ENCODE measurements at places on chromosomes 12 and 14. TPM values are rescaled to one million over a fixed set of nuclear protein-coding genes. Genes with fewer than 3 reads are reported as not detected.

GRCh38 chr14:55233591-55233990, 37.6 kb upstream of the FBXO34 start:
- no peak overlapping the region for H3K4me3 ChIP-seq
- no peaks in the 10 kb centered on the region for H3K27me3 ChIP-seq
- no peak for DNase-seq

DNA sequence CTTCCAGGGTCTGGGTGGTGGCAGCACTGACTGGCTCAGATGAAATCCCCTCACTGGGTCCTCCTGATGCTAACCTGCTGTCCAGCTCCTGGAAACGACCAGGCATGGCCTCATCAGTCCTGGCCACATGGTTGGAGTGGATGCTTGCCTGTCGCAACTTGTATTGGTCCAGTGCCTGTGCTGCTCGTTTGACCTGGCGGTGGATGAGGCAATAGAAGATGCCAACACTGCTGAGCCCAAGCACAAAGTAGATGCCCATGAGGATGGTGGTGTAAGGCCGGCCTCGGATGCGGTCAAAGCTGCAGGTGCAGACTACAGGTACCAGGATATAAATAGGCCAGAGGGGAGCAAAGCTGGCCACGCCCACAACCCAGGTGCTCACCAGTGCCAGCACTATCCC, 1.2 kb downstream of the GPR84 start:
- no peaks in the 10 kb centered on the region for H3K36me3 ChIP-seq
- peaks cover 31% of the 10 kb centered on the region for H3K4me1 ChIP-seq
- DNase-seq = no peak
- no peak overlapping the region for H3K4me3 ChIP-seq
- H3K27ac ChIP-seq = no peak overlapping the region
- H3K27me3 ChIP-seq = no peaks in the 10 kb centered on the region

Gene BHLHE41
- polyA plus RNA-seq = 61.6 TPM

- no peaks in the 10 kb centered on the region for H3K27me3 ChIP-seq
- no peaks in the 10 kb centered on the region for H3K4me1 ChIP-seq
- H3K36me3 ChIP-seq = no peaks in the 10 kb centered on the region
- DNase-seq = no peak
These were observed 89.1 kb downstream of the LRRK2 start for GRCh38 chr12:40313928-40314327.

Gene LHX5
- polyA plus RNA-seq = 13.2 TPM

Gene NUP107
- polyA plus RNA-seq = 32.3 TPM

DNA sequence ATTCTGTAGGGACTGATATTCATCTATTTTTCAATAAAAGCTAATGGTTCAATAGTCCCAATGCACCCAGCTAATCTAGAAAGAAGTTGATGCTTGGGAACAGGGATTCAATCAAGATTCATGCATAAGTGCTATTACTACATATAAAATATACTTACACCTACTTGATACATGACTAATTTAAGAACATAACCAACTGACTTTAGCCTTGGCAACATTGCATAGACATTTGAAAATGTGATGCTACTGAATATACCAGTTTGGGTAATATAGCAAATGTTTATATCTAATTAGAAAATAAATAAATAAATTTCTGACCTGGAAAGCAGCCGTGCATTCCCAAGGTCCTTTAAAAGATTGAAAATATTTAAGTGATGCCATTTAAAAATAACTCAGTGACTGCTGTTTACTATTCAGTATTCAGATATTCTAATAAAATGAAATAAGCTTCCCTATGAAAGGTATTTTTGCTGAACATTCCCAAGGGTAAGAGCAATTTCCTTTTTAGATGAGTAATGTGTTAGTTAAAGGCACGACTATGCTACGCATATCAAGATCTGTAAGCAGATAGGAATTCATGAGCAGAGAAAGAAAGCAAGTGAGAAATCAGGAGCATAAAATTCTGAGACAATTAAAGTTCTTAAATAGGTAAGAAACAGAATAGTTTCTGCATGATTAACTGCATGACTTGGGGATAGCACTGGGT, 160.6 kb upstream of the SYT1 start:
- no peak for DNase-seq
- H3K27me3 ChIP-seq = no peaks in the 10 kb centered on the region
- no peaks in the 10 kb centered on the region for H3K36me3 ChIP-seq
- no peak overlapping the region for H3K27ac ChIP-seq
- H3K4me3 ChIP-seq = no peak overlapping the region
